ENCODE measurements at places on chromosomes 1 and 21.

- DNase-seq, result no peak
These were observed 164.2 kb downstream of the CACNA1E start for GRCh38 chr1:181647314-181648035.

- DNase-seq, result no peak
These were observed 1471.7 kb upstream of the B3GALT2 start for GRCh38 chr1:194658090-194658439.

- no peak for DNase-seq
These were observed 561 bp downstream of the SLC26A9 start for GRCh38 chr1:205942631-205943159.

GRCh38 chr21:43624339-43624738 lies 34.9 kb downstream of the HSF2BP start:
- no peak for DNase-seq

- no peak for DNase-seq
These were observed 63.3 kb downstream of the ERG start for GRCh38 chr21:38434913-38435533.

- DNase-seq, result no peak
These were observed 63.6 kb upstream of the DENND1B start for GRCh38 chr1:197838836-197839235.

- no peak for DNase-seq
These were observed 59.5 kb upstream of the KDM4A start for GRCh38 chr1:43590388-43590925.
